SW 1271 (cell line): ENCODE measurements at places on chromosomes 4 and X.

GRCh38 chrX:9501362-9501761 lies 36.5 kb downstream of the TBL1X start:
- no peak for DNase-seq

DNA sequence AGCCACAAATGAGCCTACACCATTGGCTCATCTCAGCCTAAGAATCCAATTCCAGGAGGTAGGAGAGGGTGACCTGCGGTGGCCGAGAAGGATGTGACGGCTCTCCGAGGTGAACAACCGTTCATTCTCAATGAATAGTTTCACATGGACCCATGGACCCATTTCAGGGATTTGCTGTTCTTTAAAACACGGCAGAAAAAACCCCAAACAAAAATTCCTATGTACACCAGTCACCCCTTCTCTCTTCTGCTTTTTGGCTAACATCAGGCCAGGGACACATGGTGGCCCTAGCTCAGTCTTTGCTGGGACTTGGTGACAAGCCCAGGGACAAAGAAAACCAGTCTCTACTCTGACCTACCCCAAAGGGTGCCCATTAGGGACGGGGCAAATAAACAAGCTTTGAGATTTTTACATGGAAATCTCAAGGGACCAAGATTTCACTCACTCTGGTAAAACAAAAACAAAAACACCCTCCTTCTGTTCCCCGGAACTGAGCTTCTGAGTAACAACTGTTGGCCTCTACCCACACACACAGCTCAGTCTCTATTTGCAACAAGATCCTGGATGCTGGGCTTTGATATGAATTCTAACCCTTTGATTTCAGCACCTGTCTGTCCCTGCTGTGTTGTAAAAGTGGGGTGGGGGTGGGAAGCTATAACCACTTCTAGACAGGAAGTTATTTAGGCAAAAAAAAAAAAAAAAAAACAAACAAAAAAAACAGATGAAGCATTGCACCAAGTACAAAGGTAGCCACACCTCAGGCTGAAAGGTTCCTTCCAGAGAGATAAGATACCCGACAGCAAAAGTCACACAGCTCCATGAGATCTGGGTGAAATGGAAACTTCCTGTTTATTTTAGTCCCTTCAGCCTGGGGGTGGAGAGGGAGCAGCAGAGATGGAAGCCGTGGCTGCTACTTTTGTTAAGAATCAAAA lies 49.0 kb downstream of the DDX3X start:
- DNase-seq: no peak

DNA sequence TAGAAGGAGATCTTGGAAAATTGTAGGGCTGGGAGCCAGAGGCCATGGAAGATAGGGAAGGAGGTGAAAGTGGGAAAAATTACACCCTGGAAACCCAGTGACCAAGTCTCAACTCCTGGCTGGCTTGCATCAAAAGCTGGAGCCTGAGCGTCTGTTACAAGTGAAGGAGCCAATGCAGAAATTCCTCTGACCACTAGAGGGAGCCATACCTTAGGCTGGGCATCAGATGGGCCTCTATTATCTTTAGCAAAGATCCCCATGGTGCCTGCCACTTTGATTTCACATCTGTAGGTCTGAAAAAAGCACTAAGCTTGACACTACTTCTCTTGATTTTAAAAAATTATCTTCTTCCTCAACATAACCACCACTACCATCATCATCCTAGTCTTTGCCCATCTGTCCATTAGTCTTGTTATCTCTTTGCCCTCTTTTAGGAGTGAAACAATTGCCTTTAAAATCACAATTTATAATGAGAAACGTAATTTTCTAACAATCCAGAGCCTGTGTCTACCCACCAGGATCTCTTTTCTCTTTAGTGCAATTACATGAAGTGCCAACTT lies 62.9 kb downstream of the ANAPC4 start:
- peak; percentile 59 for DNase-seq

DNA sequence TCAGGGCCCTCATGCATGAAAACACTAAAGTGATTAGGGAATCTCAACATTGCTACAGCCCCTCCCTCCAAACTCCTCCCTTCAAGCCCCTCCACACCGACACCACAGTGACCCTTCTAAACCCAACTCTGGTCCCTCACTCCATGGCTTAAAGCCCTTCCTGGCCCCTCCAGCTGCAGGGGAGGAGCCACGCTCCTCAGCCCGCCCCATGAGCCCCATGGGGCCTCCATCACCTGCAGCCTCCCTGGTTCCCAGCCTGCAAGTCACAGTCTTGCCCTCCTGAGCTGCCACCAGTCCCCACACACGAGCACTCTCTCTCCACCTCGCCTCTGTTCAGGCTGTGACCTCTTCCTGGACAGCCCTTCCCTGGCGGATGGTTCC lies 31.2 kb downstream of the PPP2R2C start:
- DNase-seq: no peak

DNA sequence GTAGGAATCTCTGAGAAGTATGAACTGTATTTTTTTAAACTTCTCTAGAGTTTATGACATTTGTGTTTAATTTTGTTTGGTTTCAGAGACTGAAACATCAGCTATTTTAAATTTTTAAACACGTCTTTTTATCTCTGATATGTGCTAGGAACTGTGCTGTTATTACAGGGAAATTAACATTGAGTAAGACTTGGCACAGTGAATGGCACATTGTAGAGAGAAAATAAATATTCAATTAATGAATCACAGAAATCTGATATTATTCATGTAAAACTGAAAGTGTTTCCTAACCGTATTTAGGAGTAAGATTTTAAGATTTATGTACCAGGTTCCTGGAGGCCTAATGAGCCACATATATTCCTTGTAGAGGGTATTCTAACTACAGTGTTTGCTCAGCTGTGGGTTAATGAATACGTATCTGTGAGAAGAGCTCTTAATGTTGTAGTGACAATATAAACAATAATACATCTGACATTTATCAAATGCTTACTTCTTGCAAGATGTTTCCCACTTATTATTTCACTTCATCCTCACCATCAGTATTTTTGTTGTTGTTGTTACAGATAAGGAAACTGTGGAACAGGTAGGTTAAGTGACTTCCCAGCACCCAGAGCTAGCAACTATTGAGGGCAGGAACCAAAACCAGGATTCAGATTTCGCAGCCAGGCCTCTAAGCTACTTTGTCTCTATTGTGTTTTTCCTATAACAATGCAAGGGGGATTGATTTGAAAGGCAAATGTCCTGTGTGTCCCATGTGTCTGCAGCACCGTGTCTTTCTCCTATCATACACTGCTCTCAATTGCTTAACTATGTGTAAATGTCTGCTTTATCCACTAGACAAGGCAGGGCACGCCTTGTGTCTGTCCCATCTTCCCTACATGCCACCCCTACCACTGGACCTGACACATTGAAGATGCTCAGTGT lies 121.1 kb upstream of the FAM9C start:
- DNase-seq: no peak
